Frontal cortex (tissue), 4 donors: ENCODE measurements at places on chromosomes 7 and 10.

GRCh38 chr10:89454561-89455347, 40.4 kb downstream of the IFIT5 start:
- no peak for DNase-seq

DNA sequence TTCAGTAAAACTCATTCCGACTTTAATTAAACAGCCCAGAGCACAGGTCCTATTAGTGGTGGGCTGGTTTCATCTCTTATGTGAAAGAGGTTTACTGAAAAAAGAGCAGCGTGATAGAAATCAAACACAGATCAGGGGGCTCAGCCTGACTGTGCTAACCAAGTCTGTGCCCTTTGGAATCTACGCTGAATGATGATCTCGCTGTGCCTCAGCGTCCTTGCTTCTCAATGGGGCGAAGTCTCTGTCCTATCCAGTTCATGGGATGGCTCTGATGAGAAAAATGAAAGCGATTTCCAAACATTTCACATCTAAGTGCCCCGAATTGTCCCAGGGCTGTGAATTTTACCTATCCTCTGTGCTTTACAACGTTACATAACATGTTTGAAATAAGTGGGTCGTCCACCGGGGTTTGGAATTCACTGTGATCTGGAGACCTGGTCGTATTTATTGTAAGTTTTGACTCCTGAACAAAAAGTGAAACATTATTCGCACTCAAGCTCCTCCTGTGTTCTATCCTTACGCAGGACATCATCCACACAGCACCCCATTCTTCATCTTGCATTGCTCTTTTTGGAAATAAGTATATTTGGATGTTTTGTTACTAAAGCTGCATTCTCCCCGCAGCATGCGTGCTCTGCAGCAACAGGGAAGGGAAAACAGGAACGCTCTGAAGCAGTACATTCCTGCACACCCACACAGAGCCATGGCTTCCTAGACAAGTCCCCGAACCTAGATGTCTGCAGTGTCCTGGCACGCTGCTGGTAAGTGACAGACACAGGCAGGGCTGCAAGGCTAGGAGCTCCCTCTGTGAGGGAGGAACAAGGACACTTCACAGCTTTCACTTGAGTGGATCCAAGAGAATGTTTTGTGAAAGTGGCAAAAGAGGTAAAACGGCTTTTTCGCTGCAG, 83.5 kb downstream of the SLC37A3 start:
- DNase-seq: no peak

DNA sequence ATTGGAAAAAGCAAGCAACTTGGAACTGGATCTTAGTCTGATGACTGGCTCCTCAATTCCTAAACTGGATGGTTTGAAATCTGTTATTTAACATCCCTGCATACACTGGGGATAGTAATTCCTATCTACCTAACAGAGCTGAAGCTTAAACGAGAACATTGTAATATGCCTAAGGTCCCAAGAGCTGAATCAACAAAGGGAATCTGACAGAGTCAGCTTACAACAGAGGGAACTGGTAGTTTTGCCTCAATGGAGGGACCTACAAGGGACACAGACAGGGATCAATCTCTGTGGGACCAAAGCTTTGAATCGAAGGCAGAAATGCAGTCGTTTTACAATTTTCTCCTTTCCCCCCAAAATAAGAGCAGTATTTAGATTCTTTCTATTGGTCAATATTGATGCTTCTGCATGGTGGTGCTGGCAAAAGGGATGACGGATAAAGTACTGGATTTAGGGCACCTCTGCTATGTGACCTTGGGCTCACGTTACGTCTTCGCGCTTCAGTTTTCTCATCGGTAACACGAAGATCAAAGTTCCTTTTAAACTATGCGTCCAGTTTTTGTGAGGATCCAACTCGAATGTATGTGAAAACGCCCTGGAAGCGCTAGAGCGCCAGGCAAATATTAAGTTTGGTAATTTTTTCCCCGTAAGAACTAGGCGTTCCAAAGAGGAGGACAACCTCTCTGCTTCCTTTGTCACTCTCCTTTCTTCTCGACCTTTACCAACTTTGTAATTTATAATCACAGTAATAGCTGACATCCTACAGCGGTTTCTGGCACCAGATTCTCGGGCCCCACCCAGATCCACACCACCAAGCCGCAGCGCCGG, 1.1 kb downstream of the ACTR1A start:
- no peak for DNase-seq

DNA sequence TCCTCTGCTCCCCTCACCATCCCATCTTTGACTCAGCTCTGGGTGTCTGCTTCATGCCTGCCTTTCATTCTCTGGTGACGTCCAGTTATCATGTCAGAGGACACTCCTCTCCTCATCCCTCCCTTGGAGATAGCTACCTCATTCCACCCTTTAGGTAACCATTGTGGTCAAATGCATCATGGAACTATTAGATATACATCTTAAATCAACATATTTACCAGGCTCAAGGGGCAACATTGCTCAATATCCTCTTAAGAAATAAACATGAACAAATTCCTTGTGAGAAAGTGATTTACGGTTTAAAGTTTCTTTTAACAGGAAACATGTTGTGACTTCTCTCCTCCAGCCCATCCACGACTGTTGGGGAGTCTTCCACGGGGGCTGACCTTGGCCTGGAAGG, 511.6 kb upstream of the IGFBP3 start:
- no peak for DNase-seq
